IgD-negative memory B cell (primary cell): ENCODE measurements at places on chromosomes 13 and 19. TPM values are rescaled to one million over a fixed set of nuclear protein-coding genes. Genes with fewer than 3 reads are reported as not detected.

The PLPPR3 gene
- polyA plus RNA-seq: not detected

The CBARP gene
- not detected for polyA plus RNA-seq

The PLIN3 gene
- 52.1 TPM for polyA plus RNA-seq

The ATXN8OS gene
- not detected for polyA plus RNA-seq

The ZNF536 gene
- polyA plus RNA-seq: not detected

The DCT gene
- not detected for polyA plus RNA-seq

The MAB21L1 gene
- polyA plus RNA-seq: not detected

The RFPL4A gene
- not detected for polyA plus RNA-seq

The PRODH2 gene
- polyA plus RNA-seq: not detected

The OR7G3 gene
- polyA plus RNA-seq: not detected
